ENCODE measurements at places on chromosomes 2 and 18. TPM values are rescaled to one million over a fixed set of nuclear protein-coding genes. Genes with fewer than 3 reads are reported as not detected.

- H3K4me3 ChIP-seq: no peak overlapping the region
- H3K4me1 ChIP-seq: no peaks in the 10 kb centered on the region
- no peaks in the 10 kb centered on the region for H3K36me3 ChIP-seq
- H3K27ac ChIP-seq: no peak overlapping the region
- H3K27me3 ChIP-seq: no peaks in the 10 kb centered on the region
These were observed 42.0 kb downstream of the NABP1 start for GRCh38 chr2:191719938-191720337.

DNA sequence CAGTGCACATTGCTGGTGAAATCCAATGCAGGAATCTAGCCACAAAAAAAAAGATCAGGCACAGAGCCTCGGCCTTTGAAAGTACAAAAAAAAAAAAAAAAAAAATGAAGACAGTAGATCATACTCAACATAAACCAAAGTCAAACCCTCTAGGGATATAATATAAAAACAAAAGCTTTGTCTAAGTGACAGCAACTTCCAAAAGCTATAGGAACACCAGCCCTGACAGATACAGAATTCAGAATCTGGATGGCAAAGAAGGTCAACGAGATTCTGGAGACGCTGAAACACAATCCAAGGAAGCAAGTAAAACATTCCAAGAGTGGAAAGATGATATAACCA is 54.0 kb upstream of the SCN1A start:
- H3K4me3 ChIP-seq: no peak overlapping the region
- no peak overlapping the region for H3K27ac ChIP-seq
- H3K27me3 ChIP-seq: no peaks in the 10 kb centered on the region
- H3K36me3 ChIP-seq: no peaks in the 10 kb centered on the region
- H3K4me1 ChIP-seq: no peaks in the 10 kb centered on the region

- H3K27me3 ChIP-seq: no peaks in the 10 kb centered on the region
- H3K27ac ChIP-seq: no peak overlapping the region
- no peak overlapping the region for H3K4me3 ChIP-seq
- no peaks in the 10 kb centered on the region for H3K4me1 ChIP-seq
- DNase-seq: no peak
These were observed 153.9 kb upstream of the NDUFV2 start for GRCh38 chr18:8948471-8949149.

DNA sequence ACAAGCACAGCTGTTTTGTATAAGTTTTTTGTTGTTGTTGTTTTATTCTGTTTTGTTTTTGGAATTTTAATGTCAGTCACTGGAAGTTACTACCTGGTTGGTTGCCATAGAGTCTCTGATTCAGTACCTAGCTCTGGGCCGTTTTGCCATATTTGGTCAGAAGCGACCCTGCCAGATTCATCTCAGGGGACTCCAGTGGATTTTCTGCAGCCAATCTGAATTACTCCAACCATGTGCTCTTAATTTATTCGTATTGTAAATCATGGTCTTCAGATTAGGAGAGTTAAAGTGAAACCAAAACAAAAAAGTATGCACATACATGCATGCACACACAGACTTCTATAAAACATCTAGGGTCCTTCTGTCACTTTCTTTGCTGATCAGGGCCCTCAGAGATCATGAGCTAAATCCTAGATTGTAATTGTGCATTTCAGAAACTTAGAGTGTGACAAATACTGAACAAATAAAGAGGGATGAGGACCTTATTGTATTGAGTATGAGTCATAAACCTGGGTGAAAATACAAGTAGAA is 317.4 kb upstream of the UBE2E3 start:
- no peak overlapping the region for H3K4me3 ChIP-seq
- H3K27ac ChIP-seq: no peak overlapping the region
- no peak for DNase-seq
- H3K27me3 ChIP-seq: no peaks in the 10 kb centered on the region

Gene LRRC30
- total RNA-seq: not detected

Gene MTERF4
- 26.4 TPM for total RNA-seq

Gene CDH2
- total RNA-seq: 106 TPM

All from adrenal gland (tissue), 19 donors.